ENCODE measurements at places on chromosomes 13 and 19.

DNA sequence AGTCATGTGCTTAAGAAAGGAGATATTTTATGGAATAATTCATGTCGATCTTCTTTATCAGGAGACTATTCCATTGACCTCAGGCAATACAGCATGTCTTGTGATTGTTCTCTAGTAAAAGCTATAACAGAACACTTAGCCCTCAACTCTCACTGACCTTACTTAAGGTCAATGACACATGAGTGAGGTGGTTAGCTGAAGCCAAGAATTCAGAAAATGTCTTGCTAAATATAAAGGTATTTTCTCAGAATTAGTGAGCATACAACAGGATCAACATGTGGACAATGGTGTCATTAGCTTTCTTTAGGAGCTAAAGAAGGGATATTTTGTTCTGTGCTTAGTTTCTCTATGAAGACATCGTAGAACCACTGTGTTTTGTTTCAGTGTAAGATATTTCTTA lies 1730.4 kb upstream of the SLC10A2 start:
- DNase-seq: no peak

DNA sequence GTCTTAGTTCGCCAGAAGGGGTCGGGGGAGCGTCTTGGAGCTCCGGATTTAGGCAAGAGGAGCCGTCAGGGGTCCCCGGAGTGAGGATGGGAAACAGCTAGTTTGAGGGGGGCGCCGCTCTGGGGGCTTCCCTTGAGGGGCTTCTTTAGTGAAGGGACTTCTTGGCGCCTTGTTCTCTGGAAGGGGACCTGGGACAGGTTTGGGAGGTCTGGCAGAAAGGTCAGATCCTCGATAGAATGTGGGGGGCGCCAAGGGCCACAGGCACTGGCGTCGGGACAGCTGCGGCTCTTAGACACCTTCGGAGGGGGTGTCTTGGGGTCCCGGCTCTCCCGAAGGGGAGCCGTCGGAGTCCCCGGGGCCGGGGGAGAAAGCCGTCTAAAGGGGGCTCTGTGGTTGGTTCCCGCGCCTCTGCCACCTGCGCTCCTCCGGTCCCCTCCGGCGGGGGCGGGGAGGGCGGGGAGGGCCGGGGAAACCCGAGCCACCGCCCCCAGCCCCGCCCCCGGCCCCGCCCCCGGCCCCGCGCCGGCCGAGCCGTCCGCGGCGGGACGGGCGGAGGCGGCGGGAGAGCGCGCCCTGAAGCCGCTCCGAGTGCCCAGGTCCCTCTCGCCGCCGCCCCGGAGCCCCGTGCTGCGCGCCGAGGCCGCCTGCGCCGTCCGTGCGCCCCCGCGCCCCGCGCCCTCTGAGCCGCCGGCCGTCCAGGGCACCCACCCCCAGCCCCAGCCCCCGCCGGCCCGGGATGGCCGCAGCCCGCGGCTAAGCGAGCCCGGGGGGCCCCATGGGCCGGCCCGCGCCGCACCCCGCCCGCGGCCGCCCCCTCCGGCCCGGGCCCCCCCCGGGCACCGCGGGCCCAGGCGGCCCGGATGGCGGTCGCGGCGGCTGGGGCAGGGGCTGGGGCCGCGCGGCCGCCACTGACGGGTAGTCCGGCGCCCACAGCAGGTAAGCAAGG lies at the start of gene NRTN:
TSS of gene NRTN (plus strand) at position 552 of the 946 bp plus-strand sequence. CDS start 19,099 bp downstream, outside the sequence.
- peak; percentile 48 for DNase-seq

DNA sequence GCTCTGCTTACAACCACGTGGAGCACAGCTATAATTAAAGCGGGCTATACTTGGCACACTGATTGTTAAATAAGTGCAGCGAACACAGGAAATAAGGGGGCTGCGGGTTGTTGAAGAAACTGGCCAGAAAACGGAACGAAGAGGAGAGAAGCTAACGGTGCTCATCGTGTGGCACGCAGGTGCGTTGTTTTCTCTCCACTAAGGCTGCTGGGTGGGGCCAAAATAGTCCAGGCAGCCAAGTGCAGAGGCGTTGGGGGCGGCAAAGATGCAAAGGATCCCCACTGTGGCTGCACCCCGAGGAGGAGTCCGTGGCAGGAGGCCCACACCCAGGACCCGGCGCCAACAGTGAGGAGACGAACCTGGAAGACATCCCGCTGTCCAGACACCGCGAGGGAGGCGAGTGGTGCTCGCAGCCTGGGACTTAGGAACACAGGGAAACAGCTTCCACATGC lies 8.1 kb upstream of the ARL11 start:
- peak; percentile 4 for DNase-seq

- no peak for DNase-seq
Observed at GRCh38 chr19:33946535-33947264, 150.0 kb downstream of the KCTD15 start.

DNA sequence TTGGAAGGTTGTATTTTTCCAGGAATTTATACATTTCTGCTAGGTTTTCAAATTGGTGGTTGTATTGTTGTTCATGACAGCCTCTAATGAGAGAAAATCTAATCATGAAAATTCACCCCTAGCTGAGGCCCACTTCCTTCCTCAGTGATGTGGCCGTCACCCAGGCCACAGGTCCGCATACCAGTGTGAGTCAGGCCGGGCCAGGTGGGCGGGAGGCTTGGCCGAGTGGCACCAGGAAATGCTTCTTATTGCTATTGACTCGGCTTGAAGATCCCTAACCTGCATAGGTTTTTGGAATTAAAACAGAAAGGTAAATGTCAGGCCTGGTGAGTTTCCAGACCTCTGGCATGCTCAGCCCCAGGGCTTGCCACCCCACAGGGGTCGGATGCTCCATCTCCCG lies 88.7 kb downstream of the SCGB2B2 start:
- DNase-seq: no peak

- no peak for DNase-seq
Observed at GRCh38 chr19:11023710-11024109, 62.9 kb downstream of the SMARCA4 start.

DNA sequence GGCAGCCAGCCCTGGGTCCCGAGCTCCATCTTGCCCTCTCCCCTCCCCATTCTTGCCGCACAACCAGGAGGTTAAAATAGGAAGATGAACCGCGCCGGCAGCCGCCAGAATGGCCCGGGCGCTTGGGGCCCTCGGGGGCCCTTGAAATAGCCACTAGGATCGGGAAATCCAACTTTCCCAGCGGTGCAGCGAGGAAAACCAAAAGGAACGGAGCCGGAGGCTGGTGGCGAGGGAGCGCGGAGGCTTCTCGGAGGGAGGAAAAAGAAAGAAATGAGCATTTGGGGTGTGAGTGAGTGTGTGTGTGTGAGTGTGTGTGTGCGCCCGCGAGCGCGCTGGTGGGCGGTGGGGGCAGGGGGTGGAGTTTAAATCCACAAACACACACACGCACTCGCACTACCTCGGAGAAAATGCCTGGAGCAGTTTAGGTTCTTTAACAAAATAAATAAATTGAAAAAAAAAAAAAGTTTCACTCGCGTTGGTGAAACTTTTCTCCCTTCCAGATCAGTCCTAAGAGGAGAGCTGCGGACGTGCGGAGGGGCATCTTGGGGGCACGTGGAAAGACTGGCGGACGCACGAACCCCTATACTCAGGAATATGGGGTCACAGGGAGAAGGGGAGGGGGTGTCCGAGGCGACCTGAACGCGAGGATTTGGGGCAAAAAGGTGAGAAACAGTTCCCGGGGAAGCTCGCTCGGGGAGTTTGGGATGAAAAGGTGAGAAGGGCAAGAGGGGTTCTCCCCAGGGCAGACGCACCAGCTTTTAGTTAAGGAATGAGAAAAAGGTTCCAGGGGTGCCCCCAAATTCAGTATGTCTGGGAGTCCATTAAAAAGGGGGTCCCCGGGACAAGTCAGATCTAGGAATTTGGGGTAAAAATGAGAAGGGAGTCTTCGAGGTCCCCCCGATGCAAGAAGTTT lies 1.3 kb downstream of the RFX2 start:
- DNase-seq: peak; percentile 51

DNA sequence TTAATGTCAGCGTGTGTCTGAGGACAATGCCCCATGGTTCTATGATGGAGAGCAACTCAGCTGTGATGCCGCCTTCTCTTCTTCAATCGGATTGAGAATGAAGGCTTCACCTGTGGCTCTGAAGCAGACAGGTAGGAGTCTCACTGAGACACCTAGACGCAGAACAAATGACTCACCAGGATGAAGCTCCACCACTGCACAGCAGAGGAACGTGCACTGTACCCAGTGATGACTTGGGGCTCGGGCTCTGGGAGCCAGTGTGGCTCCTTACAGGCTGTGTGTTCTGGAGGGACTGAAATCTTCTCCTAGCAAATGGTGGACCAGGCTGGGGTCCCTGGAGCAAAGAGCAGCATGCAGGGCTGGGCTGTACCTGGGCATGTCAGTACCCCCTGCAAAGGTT lies 44.0 kb downstream of the CCDC70 start:
- DNase-seq: no peak

GRCh38 chr13:107554460-107554859 lies 660.9 kb downstream of the LIG4 start:
- no peak for DNase-seq

DNA sequence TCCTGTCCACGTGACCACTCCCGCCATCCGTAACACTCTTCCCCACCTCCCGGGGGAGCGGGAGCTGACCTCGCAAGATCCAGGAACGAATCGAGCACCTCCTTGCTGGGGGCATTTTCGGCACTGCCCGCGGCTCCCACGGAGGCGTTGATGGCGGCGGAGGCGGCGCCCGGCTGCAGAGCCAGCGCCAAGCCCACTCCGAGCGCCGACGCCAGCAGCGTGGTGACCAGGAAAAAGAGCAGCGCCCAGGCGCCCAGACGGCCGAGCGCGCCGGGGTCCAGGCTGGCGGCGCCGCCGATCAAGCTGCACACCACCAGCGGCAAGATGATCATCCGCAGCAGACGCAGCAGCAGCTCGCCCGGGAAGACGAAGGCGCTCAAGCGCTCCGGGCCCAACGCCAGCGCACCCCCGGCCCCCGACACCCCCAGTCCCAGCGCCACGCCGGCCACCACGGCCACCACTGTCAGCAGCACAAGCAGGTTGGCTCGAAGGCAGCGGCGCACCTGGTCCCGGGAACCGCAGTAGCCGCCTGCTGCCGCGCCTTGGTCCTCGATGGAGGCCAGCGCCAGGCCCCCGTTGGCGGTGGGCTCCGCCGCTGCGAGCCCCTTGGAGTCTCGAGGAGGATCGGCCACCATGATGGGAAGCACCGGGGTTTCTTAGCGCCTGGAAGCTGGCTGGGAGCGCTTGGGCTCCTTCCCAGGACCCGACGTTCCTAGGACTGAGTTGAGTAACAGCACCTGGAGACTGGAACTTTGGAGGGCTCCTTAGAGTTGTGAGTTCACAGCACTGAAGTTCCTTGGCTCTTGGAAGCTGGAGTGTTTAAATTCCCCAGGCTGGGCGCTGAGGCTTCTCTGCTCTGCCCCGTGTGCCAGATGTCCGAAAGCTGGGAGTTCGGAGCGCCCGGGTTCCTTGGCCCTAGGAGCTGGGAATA lies 798 bp downstream of the SLC1A5 start:
- DNase-seq: peak; percentile 42

- DNase-seq: peak; percentile 14
Observed at GRCh38 chr19:3508771-3509535, 2.8 kb downstream of the FZR1 start.

- DNase-seq: no peak
Observed at GRCh38 chr19:52961981-52962380, 700 bp downstream of the ZNF816 start.

- no peak for DNase-seq
Observed at GRCh38 chr13:35747594-35747993, 271.1 kb upstream of the MAB21L1 start.

GRCh38 chr13:25042151-25042865 lies 53.6 kb upstream of the PABPC3 start:
- no peak for DNase-seq

- DNase-seq: peak; percentile 12
Observed at GRCh38 chr19:13629687-13630357, 123.5 kb upstream of the CACNA1A start.

DNA sequence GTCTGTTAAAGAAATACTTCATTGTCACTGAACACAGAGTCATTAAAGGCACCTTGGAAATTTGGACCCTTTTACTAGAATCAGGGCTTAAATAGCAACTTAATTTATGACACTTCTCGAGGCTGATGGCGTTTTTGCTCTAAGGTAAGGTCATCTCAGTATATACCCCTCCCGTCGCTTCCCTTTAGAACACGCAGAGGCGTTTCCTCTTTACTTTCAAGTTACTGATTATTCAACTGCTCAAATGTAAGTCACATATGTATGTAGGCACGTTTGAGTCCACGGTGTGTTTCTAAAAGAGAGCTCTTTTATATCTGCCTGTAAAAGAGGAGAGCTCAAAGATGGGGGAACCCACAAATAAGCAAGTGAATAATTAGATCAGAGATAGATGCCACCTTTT lies 181.5 kb downstream of the TSHZ3 start:
- DNase-seq: no peak

DNA sequence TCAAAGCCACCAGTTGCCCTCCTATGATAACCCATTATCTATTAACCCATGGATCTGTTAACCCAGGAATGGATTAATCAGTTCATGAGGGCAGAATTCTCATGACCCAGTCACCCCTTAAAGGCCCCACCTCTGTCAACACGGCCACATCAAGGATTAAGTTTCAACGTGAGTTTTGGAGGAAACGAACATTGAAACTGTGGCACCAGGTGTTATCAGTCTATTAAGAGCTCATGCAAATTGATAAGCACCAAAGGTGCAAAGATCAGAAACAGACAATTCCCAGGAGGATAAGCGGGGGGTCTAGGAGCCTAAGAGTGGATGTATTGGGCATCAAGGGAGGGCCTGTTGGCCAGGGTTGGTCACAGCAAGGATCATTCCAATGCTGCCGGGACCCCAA lies 19.9 kb upstream of the ELAVL1 start:
- no peak for DNase-seq

GRCh38 chr19:11423164-11423790 lies 4.2 kb upstream of the RGL3 start:
- DNase-seq: no peak

- DNase-seq: no peak
Observed at GRCh38 chr19:20080656-20081055, 2.9 kb downstream of the ZNF90 start.

DNA sequence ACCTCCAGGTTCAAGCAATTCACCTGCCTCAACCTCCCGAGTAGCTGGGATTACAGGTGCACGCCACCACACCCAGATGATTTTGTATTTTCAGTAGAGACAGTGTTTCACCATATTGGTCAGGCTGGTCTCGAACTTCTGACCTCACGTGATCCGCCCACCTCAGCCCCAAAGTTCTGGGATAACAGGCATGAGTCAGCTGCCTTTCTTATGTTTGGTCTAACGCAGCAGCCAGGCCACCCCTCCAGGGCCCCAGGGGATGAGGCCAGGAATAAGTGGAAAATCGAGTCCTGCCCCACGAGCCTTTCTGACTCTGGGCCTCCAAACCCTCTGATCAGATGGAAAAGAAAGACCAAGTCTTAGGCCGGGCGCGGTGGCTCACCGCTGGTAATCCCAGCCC lies 44.5 kb downstream of the CERS4 start:
- DNase-seq: no peak

DNA sequence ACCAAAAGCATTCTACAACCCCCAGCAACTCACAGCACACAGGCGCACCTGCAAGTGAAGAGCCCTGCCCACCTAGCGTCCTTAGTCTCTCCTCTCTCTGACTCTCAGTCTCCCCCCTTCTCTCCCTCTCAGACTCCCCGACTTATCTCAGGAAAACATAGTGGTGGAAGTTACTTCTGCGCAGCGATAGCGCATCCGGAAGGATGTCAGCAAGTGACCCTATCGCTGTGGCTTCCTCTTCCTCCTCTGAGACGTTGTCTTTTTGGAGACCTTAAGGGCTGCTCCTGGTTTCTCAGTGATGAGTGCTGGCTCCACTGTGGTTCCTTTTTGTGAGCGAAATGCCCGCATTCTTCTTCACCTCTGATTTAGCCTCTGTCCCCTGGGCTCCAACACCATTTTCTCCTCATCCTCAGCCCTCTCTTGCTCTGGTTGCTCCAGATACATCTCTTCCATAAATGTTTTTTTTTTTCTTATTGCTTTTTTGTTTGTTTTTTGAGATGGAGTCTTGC lies 1.4 kb upstream of the YIF1B start:
- DNase-seq: peak; percentile 15
